ENCODE measurements at places on chromosomes 1 and 21.

DNA sequence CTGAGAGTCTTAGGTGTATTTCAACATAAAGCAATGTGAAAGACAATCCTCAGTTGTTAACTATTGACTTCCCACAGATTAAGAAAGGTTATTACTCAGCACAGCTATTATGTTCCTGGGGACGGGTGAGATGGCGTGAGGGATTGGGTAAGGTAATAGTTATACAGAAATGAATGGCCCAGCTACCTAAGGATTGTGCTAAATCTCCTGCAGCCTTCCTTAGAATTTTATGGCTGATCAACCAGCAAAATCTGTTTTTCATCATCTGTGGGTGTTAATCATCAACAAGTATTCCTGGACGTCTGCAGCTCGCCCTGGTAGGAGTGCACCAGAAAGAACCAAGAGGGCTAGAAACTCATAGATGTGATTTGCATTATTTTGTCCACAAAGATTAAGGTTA is 146.0 kb upstream of the IVNS1ABP start:
- DNase-seq: no peak

DNA sequence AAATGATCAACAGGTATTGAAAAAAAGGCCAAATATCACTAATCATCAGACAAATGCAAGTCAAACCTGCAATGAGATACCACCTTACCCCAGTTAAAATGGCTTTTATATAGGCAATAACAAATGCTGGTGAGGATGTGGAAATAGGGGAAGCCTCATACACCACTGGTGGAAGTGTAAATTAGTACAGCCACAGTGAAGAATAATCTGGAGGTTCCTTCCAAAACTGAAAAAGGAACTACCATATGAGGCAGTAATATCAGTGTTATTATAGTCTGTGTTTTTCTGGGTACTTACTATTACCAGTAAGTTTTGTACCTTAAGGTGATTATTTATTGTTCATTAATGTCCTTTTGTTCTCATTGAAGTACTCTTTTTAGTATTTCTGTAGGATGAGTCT is 201.3 kb downstream of the MRPL39 start:
- DNase-seq: no peak

DNA sequence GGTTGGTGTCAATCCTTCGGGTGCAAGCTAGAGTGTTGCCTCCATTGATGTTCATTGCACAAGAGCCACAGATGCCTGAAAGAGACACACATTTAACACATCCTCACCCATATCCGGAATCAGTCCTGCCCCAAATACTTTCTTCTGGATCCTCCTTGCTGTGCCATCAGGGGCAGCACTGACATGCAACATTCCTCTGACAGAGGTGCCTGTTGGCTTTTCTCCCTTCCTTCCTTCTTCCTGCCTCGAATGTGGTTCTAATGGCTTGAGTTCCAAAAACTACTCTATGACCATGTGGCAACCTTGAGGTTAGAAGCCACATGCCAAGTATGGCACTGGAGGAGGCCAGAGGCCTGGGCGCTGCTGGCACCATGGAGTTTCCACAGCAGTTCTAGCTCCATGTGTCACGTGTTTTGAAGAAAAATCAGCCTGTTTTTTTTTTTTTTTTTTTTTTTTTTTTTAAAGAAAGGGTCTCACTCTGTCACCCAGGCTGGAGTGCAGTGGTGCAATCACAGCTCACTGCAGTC is 17.0 kb upstream of the ATP13A2 start:
- DNase-seq: no peak

DNA sequence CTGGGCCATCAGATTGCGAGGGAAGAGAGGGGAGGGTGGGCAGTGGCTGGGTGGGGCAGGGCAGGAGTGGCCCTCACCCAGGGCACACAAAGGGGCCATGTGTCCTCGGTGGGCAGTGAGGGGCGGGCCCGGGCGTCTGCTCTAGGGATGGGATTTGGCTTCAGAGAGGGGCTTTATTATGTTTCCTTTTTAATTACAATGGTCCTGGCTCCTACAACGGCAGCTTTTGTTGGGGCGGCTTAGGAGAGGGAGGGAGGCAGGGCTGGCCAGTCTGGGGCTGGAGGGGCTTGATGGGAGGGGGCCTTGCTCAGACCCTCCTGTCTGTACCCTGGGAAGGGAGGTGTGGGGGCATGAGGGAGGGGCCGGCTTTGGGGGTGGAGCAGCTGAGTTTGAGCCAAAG is 102.8 kb upstream of the WNT4 start:
- no peak for DNase-seq

DNA sequence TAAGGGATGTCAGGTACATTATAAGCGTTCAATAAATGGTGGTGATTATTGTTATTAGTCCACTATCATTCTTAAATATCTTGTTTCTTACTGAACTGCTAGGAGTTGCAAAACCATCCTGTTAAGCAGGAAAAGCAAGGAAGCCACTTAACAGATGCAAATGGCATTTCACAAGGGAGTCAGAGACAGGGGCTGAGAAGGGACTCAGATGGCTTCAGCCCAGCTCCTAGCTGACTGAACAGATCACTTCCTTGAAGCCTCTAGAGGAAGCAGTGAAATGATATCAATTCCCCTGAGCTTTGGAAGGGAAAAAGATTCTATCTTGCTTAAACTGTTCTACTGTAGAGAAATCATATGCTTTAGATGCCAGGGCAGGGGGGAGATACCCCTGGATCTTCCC is 151.5 kb downstream of the ST6GALNAC5 start:
- DNase-seq: no peak

GRCh38 chr1:37125295-37125694 is 91.0 kb upstream of the GRIK3 start:
- DNase-seq: no peak

DNA sequence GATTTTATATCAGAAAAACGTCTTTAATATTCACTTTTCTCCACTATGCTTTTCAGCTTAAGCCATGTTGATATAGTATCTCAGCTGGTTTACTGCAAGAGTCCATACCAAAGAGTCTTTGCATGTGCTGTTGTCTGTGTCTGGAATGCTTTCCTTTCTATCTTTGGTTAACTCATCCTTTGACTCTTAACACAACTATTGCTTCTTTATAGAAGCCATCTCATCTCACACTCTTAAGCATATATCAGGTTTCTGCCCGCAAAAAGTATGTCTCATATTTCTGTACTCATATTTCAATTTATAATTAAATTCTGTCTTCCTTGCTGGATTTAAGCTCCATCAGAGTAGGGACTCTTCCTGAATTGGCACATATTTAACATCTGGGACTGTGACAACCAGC is 220.9 kb upstream of the KCNK2 start:
- no peak for DNase-seq

- no peak for DNase-seq
Observed at GRCh38 chr1:153944005-153944826, 2.3 kb downstream of the DENND4B start.

- no peak for DNase-seq
Observed at GRCh38 chr1:78437941-78438340, 52.8 kb upstream of the PTGFR start.

DNA sequence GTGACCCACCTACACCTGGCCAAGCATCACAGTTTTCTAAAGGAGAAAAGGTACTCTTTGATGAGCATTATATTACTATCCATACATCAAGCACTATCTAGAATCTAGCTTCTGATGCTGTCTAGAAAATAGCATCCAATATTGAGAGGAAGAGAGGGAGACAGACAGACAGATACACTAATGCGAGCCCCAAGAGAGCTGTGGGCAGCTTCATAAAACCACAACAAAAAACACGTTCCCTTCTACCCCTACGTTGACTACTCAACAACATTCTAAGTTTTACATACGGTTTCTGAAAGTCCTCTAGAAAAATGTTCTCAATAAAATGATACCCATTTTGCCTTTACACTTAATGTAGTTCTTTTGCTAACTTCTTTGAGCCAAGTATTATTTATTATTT is 221.8 kb downstream of the SLC45A1 start:
- no peak for DNase-seq

DNA sequence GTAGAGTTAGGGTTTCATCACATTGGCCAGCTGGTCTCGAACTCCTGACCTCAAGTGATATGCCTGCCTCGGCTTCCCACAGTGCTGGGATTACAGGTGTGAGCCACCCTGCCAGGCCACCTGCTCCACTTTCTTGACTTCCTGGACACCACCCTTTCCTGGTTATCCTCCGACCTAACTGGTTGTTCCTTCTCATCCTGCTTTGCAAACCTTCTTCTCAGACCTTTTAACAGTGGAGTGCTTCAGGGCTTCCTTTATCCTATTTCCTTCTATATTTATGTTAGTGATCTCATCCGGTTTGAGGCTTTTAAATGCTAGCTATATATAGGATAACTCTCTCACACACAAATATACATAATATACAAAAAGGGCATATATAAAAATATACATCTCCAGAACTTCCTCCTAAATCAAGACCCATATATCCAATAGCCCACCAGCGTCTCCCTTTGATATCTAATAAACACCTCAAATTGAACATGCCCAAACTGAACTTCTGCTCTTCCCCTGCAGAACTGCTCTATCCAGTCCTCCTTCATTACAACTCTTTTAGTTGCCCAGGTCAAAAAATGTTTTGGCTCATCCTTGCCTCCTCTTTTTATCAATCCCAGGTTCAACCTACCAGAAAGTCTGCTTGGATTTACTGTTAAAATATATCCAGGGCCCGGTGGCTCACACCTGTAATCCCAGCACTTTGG is 19.5 kb upstream of the UQCRHL start:
- DNase-seq: no peak

DNA sequence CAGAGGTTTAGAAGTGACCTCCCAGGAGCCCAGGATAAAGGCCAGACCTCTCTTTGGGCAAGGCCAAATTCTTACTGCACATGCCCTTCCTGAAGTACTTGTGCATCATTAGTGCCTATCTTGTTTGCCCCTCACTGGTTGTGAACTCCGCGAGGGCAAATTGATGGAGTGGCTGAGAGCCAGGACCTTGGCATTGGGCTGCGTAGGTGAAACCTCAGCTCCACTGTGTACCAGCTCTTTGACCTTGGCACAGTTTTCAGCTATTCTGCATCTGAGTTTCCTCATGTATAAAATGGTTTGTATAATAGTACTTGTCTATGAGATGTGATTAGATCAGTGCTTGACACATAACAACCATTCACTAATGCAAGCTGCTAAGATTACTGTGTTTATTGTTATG is 11.5 kb downstream of the OTUD3 start:
- DNase-seq: no peak

Data from stimulated activated CD8-positive, alpha-beta memory T cell treated with anti-CD3 and anti-CD28 coated beads, Interleukin-2, amount 100 ng/mL, for 1 hour (primary cell).